ENCODE measurements at places on chromosomes 12 and 14.

DNA sequence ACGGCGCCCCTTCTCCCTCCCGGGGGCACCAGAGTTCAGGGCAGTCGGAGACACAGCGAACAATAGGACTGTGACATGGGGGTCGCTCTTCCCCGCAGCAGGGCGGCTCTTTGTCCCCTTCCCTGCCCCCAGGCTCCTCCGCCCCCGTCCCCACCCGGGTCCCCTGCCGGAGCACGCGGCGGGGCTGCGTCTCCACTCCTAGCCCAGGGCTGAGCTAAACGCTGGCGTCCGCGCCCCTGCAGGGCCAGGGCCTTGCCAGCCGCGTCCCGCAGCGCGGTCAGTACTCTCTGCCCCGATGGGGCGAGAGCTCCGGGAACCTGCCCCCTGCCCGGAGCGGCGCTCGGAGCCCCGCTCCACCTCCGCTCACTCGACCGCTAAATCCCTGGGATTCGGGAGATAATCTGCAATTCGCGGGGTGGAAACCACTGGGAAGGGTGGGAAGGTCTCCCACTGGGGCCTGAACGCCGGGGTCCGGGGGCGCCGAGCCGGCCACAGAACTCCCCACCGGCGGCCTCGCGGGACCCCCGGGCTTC lies 825 bp upstream of the CCDC85C start:
- DNase-seq, result no peak

DNA sequence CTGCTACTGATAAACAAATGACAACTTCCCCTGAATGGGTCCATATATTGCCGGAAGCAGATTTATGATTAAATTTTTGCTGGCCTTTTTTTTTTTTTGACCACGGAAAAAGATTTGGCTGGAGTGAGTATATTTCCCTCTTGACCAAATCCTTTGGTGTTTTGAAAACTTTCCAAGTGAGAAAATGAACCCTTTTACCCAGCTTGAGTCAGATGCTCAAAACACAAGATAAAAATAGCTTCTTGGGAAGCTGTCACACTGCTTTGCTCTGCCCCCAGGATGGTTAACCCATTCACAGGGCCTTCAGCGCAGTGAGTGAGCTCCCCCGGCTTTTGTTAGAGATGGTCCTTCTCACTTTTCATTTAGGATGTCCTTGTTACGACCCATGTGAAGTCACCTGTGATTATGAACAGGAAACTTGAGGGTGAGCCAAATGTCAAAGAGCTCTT lies 224.3 kb downstream of the PELI2 start:
- DNase-seq, result no peak

GRCh38 chr12:1607940-1608712 lies 13.7 kb upstream of the FBXL14 start:
- DNase-seq, result no peak

- no peak for DNase-seq
These were observed 56.0 kb upstream of the BDKRB2 start for GRCh38 chr14:96148631-96149030.

GRCh38 chr12:13609894-13610679 lies 371.3 kb downstream of the GRIN2B start:
- no peak for DNase-seq

DNA sequence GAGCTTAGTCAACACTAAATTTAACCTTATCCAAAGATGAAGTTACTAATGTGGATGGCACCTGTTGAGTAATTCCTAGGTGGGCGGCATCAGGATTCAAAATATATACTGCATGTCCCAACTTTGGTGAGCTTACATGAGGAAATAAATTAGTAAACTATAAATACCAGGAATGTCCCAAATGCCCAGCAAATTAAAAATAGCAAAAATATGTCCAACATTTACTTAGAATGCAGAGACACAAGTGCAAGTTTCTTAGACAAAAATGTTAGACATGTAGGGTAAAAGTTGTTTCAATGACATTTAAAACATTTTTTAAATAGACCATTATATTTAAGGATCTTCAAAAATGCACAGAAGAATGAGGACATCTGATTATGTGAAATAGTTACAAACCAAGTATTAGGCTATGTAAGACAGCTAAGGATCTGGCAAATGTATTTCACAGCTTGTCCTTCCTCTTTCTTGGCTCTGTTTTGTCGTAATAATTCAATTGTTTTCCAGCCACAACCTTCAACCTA lies 115.9 kb downstream of the NAV3 start:
- no peak for DNase-seq

DNA sequence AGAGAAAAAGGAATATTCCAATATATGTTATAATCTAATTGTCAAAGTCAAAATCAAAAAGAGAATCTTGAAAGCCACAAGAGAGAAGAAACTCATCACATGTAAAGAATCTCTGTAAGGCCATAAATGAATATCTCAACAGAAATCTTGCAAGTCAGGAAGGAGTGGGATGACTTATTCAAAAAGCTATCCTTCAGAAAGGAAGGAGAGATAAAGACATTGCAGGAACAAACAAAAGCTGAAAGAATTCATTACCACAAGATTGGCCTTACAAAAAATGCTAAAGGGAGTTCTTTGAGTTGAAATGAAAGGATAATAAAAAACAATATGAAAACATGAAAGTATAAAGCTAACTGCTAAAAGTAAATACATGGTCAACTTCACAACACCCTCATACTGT lies 286.8 kb downstream of the LRIG3 start:
- DNase-seq, result no peak

GRCh38 chr12:27751386-27752047 lies 28.5 kb upstream of the KLHL42 start:
- DNase-seq, result no peak

DNA sequence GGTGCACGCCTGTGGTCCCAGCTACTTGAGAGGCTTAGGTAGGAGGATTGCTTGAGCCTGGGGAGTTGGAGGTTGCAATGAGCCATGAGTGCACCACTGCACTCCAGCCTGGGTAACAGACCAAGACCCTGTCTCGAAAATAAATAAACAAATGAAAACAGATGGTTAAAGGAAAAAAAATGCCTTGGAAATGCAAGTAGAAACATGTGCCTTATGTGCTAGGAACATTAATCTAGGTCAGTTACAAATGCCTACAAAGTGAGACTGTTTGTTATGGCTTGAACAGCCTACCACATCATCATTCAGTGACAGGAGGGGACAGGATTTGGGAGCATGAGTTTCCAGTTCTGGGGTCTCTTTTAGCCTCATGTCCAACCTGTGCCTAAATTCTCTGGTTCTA lies 52.4 kb upstream of the BCAT1 start:
- DNase-seq, result no peak

- DNase-seq, result no peak
These were observed 19.1 kb upstream of the DNAH10 start for GRCh38 chr12:123743002-123743401.

- no peak for DNase-seq
These were observed 199.7 kb upstream of the LMNTD1 start for GRCh38 chr12:25752710-25753309.

- DNase-seq, result no peak
These were observed 42.9 kb upstream of the ATP23 start for GRCh38 chr12:57898308-57898970.

DNA sequence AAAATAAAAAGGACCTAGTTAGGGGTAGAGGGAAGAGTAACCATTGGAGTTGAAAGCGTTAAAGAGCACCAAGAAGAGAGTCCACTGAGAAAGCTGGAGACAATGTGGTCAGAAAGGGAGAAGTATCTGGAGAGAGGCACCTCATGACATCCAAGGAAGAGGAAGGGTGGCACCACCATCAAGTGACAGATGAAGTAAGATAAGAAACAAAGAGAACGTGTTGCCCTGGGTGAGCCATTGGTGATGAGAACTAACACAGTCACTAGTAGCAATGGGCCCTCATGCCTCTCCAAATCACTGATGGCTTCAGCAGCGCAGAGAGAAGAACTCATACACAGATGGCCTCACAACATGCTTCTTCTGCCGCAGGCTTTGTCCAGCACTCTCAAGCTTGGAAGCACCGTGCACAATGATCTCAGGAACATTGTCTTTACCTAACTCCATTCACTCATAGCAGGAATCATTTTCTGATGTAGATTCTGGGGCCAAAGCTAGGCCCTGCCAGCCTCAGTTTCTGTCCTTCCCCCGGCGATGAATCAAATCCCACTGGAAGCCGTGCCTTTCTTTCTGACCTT lies 252.9 kb downstream of the DPF3 start:
- DNase-seq, result no peak

DNA sequence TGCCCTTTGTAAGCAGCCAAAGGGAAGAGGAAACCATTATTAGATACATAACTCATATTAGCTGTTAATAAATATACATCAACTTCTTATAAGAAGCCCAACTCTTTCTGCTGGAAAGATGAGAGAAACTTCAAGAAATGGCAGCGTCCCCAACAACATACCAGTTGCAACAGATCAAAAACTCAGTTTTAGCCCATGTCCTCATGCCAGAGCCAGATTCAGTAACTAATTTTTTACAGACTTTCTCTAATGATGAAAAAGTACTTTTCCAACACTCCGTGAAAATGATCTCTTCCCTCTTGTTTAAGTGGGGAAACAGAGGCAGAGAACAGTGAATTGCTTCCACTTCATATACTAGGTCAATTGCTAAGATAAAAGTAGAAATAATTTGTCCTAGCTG lies 206.8 kb upstream of the NUDT4 start:
- no peak for DNase-seq

DNA sequence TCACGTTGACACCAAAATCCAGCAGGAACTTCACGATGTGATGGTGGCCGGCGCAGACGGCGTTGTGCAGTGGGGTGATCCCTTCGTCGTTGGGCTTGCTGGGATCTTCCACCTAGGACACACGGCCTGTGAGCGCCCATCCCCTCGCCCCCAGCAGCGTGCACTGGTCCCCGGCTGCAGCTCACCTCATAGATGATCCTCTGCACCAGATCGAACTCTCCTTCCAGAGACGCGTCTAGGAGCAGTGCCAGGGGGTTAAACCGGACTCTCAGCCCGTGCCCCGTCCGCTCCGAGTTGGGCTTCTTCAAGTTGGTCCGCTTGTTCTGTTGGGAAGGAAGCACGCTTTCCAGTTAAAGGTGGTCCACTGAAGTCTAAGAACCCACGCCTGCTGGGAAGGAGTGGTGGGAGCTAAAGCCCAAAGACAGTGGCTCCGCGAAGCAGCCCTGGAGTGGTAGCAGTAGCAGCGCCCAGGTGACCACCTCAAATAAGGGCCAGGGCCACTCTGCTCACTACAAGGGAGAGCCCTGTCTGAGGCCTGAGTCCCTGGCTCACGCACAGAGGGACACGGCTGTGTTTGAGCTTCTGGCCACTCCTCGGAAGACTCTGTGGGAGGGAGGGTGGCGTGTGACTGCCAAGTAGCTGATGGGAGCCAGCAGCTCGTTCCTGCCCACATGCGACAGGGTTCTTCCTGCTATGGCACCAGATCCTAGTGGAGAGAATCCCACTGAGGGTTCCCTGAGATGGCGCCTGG lies 23.3 kb downstream of the ZFYVE21 start:
- no peak for DNase-seq

- DNase-seq, result no peak
These were observed 377.9 kb upstream of the KITLG start for GRCh38 chr12:88958153-88958552.

- no peak for DNase-seq
These were observed 52.2 kb downstream of the SSH1 start for GRCh38 chr12:108805136-108805535.

GRCh38 chr12:104181313-104181712 lies 34.3 kb upstream of the TXNRD1 start:
- no peak for DNase-seq

DNA sequence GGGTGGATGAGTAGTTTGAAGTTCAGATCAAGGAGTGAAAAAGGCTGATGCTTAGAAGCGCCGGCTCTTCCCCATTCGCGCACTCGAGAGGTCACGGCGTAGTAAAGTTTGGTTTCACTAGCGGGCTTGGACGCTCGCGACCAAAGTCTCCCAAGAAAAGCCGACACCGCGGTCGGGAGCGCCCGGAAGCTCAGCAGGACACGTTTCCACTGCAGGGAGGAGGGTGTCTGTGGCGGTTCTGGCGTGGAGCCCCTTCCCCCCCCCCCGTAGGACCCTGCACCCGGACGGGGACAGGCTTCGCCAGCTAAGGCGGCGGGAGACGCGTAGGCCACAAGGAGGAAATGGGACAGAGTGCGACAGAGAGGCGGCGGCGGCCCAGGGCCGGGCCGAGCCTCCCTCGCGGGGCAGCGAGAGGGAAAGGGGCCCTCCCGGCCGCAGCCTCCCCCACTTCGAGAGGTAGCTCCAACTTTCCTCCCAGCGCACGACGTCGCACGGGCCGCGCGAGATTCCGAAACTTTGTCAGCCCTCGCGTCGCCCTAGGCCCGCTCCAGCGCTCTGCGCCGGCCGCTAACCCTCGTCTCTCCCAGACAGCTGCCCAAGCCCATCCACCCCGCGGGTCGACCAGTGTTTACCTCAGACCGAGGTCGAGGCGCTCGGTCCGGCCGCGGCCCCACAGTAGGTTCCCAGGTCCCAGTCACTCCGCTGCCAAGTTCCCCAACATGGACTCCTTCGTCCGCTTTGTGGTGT lies 480 bp downstream of the SCAF11 start:
- peak; percentile 20 for DNase-seq

DNA sequence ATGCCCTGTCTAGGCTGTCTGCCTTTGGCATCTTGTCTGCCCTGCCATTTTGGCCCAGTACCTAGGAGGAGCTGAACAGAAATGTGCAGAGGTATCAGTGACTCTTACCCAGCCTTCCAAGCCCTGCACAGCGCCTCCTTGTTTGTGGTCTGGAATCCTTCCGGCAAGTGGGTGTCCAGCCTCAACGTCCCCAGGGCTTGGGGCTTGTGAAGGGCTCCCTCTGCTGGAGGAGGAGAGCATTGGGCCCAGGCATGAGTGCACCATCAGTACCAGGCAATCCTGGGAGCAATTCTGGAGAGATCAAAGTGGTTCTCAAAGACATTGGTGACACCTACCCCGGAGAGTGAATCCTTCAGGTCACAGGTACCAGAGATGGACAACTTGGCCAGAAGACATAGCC lies 2.4 kb upstream of the TCL1B start:
- no peak for DNase-seq

GRCh38 chr14:84797326-84797725 lies 732.6 kb upstream of the FLRT2 start:
- DNase-seq, result no peak

- DNase-seq, result no peak
These were observed 173.0 kb downstream of the CALM1 start for GRCh38 chr14:90569606-90570387.

- DNase-seq, result no peak
These were observed 210.0 kb downstream of the PPM1H start for GRCh38 chr12:62724947-62725451.

- DNase-seq, result no peak
These were observed 116.4 kb downstream of the NUBPL start for GRCh38 chr14:31677630-31678029.

DNA sequence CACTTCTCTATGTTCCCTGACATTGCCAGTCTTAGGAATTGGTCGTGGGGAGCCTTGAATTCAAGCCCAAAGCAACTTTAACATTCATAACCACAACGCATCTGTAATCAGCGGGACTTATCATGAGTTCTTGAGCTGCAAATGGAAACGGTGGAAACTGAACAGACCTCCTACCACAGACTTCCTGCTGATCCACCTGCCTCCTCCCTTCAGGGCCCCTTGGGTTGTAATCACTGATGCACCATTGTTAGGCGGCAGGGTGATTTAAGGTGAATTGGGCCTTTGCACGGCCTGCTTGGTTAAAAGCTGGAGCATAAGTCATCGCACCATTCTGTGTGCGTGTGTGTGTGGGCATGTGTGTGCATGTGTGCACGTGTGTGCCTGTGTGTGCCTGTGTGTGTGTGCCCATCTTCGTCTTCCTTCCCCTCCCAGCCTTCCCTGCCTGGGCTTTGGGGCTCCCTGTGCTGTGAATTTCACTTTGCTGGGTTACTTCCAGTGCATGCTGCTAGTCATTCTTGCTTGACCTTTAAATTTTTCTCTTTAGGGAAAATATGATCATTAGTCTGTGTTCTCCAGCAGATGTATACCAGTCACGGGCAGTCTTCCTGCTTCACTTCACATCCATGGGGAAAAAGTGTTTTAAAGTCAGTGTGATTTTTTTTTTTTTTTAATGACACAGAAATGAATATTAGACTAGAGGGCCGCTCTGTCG lies 29.1 kb downstream of the CHST11 start:
- no peak for DNase-seq
